Activated CD4-positive, alpha-beta T cell treated with anti-CD3 and anti-CD28 coated beads, Interleukin-2, Interleukin-4, amounts not matched to agents 100 ng/mL and 50 ng/mL, durations not matched to agents 16 hours and 8 hours (primary cell): ENCODE measurements at places on chromosomes 16 and 17.

- peak; percentile 22 for DNase-seq
Measured at GRCh38 chr17:45784741-45785479, 790 bp downstream of the CRHR1 start.

GRCh38 chr17:11900041-11900476 lies 97.2 kb downstream of the ZNF18 start:
- no peak for DNase-seq

DNA sequence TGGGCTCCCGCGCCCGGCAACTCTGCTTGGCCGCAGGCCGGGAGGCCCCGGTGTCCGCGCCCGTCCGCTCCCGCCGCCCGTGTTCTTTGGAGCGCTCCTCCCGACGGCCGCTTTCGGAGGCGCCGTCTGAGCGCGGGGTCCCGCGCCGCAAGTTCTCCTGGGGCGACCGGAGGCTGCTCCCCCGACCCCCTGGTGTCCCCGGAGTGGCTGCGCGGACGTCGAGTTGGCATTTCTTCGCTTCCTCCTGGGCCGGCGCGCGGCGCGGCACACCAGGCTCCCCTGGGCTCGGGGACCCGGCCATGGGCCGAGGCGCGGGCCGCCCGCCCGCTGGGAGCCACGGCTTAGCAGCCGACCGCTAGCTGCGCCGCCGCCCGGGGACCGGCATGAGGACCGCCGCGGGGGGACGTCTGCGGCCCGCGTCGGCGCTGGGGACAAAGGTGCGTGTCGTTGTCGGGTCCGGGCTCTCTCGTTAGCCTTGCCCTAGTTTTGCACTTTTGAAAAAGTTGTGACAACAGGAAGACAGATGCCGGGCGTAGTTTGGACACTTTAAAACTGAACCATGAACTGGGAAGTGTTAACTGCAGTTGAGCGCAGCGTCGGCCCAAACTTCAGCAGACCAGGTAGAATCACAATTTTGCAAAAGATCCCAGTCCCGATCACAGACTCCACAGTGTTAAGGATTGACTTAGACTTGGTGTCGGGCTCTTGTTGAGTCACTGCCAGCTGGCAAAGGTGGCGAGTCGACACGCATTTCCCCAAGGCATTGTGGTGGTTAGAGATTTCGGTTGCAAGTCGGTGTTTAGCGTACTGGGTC lies 700 bp downstream of the UBN1 start:
- peak; percentile 42 for DNase-seq

DNA sequence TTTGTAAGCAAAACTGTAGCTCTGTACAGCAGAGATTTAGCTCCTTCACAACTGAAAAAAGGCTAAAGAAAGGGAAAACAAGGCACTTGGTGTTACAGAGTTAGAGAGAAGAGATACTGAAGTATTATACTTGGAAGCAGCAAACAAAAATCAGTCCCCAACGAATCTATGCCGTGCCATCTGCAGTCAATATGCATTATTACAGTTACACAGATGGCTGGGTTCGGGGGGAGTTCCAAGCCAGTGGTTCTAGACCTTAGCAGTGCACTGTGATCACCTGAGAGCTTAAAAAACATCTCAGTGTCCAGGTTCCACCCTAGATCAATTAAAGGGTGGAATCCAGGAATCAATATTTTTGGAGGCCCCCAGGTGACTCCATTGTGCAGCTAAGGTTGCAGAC lies 489.9 kb downstream of the SHISA9 start:
- no peak for DNase-seq

DNA sequence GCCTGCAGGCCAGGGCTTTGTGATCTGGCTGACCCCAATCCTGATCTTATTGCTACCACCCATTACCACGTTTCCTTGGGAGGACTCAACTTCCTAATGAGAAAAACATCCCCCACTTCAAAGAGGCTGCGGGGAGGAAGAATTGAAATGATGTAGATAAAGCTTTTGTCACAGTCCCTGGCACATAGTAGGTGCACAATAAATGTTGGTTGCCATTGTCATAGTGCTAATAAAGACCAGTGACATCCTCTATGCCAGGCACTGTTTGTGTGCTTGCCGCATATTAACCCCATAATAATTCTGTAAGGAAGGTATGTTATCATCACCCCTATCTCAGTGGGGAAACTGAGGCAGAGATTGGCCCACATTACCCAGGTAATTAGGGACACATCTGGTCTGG lies 22.4 kb downstream of the WNT3 start:
- DNase-seq = no peak

- DNase-seq = no peak
Measured at GRCh38 chr16:4140652-4141051, 24.4 kb upstream of the ADCY9 start.

GRCh38 chr17:233473-233941 lies 52.1 kb upstream of the DOC2B start:
- DNase-seq = no peak

DNA sequence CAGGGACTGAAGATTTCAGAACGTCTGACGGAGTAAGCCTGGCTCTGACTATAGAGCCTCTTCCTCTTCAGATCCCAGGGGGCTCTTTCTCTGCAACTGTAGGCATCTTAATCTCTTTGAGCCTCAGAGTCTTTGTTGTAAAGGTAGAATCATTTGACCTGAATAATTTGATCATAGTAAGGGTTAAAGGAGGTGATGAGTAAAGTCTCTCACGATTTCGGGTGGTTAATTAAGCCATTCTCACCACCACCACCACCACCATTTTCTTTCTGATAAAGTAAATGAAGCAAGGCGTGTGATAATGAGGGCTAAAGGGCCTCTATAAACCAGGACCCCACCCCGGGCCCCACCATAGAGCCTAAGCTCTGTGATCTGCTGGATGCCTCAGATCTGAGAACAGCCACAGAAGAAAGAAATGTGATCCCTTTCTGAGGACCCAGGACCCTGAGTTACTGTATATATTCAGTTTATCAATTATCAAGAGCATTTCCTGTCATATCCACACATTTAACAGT lies 33.0 kb upstream of the ADAMTS18 start:
- DNase-seq = no peak

DNA sequence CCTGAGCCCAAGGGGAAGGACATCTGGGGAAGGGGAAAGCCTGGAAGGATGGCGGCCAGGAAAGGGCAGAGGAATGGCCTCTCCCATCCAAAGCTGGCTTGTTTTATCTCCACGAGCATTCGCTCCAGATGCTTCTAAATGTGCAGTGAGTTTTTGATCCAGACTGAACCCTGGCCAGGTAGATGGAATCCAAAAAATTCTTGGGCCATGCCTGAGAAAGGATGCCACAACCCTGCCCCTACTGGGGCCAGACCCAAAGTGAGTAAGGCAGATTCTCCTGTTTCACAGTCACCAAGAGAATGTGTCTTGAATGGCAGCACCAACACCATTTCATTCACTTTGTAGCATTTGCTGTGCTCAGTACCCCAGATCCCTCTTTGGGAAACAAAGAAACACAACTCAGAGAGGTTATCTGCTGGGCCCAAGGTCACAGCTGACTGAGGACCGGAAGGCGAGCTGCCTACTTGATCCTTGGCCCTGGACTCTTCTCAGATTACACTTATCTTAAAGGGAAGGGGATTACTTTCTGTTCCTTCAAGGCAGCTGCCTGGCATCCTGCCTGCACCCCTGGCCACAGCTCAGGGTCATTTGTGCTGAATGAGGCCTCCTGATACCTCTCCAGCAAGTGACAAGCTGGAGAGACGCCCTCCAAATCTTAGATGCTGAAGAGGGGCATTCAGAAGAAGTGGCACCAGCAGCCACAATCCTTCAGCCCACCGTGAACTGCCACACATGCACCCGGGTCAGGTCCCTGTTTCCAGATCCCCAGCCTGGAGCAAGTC lies 3.6 kb downstream of the LRRC75A start:
- no peak for DNase-seq

DNA sequence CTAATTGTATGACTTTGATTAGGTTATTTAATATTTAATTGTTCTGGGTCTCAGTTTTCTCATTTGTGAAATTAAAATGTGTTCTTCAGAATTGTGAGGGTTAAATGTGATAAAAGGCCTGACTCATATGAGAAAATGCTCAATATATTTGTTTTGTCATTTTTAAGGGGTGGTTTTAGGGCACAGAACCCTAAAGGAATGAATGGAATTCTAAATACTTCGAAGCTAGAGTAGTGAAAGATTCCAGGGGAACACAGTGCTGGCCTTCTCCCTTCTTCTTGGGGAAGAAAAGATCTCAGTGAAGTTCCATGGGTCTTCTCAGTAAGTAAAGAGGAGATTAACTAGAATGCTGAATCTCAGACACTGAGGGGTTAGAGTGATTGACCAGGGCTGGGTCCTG lies 3.9 kb upstream of the SMPD3 start:
- no peak for DNase-seq

GRCh38 chr17:78618264-78619066 lies 41.3 kb upstream of the DNAH17 start:
- no peak for DNase-seq

GRCh38 chr16:11285842-11286241 lies 4.7 kb upstream of the PRM1 start:
- DNase-seq = no peak

- no peak for DNase-seq
Measured at GRCh38 chr16:31135535-31136286, at the start of gene PRSS8. Gene PRSS8 (minus strand): TSS chr16:31135727. CDS start chr16:31135498, 229 bp downstream.

DNA sequence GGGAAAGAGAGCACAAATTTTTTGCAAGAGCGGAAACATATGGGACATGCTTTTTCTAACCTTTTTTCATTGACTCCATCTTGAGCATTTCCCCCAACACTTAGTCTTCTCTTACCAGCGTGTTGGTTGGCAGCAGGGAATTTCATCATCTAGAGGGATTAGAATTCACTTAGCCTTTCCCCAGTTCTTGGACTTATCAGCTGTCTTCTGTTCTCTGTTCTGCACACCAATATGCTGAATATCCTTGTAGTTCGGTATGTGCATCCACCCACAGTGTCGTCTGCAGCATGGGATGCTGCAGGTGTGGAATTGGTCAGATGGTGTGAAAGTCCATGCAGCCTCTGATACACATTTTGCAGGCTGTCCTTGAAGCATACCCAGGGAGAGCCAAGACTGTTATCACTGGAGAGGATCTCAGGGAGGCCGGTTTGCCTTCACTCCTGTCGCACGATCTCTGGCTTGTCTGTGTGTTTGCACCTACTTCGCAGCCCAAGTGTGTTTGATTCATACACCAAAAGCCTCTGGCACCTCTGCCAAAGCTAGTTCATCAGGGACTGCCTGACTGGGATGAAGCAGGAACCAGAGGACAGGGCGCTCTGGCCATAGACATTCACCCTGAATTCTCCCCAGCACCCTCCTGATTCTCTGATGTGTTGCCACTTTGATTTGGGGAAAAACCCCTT lies 93.3 kb downstream of the SOCS1 start:
- no peak for DNase-seq

DNA sequence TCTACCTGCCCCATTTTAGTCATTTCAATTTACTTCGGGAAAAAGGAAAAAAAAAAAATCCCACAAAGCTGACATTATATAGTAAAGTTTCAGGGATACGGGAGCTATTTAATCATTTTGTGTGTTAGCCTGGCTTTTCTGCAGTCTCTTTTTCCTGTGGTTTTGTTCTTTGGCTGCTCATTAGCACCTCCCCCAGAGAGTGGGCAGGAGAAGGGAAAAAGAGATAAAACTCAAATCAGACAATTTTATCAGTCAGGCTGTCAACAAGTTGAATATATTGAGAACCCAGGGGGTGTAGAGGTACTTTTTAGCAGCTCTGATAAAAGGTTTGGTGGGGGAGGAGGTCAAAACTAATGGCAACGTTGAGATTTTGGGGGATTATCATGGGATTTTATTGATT lies 559.0 kb upstream of the PSMD7 start:
- DNase-seq = no peak

GRCh38 chr16:89060207-89060794 lies 33.4 kb upstream of the ACSF3 start:
- peak; percentile 15 for DNase-seq

DNA sequence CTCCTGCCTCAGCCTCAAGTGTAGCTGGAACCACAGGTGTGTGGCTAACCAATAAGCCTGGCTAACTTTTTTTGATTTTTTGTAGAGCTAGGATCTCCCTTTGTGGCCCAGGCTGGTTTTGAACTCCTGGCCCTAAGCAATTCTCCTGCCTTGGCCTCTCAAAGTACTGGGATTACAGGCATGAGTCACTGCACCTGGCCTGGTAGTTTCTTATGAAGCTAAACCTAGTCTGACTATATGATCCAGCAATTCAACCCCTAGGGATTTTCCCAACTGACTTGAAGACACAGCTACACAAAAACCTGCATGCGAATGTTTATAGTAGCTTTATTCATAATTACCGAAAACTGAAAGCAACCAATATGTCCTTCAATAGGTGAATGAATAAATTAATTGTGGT lies 176.2 kb upstream of the IRX3 start:
- DNase-seq = no peak

GRCh38 chr17:67765623-67766022 lies 47.9 kb downstream of the NOL11 start:
- DNase-seq = no peak

- DNase-seq = no peak
Measured at GRCh38 chr16:67411339-67411738, 4.9 kb downstream of the ZDHHC1 start.

DNA sequence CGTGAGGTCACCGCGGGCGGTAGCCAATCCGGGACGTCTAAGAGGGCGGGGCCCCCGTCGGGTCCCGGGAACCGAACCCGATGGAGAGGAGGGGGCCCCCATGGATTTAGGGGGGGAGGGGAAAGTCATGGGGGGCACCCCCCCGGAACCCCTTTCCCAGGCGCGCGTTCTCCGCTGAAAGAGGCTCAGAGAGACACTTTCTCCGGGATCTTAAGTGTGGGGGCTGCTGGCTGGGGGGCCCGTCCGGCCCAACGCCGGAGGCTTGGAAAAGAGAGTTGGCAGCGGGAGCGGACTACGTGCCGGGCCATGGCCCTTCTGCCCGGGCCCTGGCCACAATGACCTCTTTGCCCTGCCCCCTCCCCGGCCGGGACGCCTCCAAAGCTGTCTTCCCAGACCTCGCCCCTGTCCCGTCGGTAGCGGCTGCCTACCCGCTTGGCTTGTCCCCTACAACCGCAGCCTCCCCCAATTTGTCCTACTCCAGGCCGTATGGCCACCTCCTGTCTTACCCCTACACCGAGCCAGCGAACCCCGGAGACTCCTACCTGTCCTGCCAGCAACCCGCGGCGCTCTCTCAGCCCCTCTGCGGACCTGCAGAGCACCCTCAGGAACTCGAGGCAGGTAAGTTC lies at the start of gene DLX4:
TSS of gene DLX4 (plus strand) at position 57 of the 626 bp plus-strand sequence. CDS start at position 336, 279 bp downstream.
- no peak for DNase-seq

DNA sequence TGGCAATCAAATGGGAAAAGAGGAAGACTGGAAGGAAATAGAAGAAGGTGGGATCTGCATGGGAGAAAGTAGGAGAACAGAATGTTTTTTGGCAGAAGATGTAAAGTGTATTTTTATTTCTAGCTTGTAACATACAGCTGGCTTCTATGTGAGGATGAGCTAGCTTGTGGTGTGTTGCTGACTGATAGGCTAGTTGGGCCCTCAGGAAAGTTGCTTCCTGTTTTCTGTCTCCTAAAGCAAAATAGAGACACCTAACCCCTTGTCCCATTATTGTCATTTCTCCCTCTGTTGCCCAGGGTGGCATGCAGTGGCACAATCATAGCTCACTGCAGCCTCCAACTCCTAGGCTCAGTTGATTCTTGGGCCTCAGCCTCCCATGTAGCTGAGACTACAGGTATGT lies 15.9 kb downstream of the TNRC6A start:
- no peak for DNase-seq

- DNase-seq = no peak
Measured at GRCh38 chr16:80687606-80688005, 116.8 kb downstream of the CDYL2 start.

GRCh38 chr16:88815901-88816589 lies 4.3 kb upstream of the APRT start:
- peak; percentile 61 for DNase-seq

GRCh38 chr17:1957037-1957436 lies 68.1 kb downstream of the RTN4RL1 start:
- no peak for DNase-seq

GRCh38 chr16:4648917-4649316 lies 24.3 kb downstream of the MGRN1 start:
- DNase-seq = peak; percentile 8

- no peak for DNase-seq
Measured at GRCh38 chr17:11122908-11123307, 118.1 kb upstream of the SHISA6 start.
